ENCODE measurements at places on chromosomes 3 and 15.

DNA sequence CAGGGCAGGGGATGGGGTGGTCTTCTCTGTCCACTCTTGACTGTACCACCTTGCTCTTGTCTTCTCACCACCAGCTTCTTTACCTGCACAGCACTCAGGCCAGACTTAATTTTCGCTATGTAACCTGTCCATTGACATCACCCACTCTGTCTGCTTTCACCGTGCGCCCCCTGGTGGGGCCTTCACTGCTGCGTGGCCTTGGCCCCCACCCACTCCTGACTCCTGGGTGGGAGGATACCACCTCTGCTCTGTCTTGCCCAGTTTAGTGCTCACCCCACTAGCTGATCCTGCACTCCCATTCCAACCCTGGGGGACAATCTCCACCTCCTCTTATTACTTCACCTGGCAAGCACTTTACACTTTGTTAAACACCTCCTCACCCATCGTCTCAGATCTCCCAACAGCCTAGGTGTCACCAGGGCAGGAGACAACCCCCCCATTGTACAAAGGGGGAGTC, 17.7 kb downstream of the PTH1R start:
- peak; percentile 24 for DNase-seq

GRCh38 chr3:127889976-127890650, 24.9 kb upstream of the KBTBD12 start:
- DNase-seq, result no peak

- no peak for DNase-seq
Measured at GRCh38 chr15:69472562-69472961, 19.9 kb downstream of the RPLP1 start.

GRCh38 chr3:66394753-66395249, 106.0 kb downstream of the LRIG1 start:
- DNase-seq, result no peak

- DNase-seq, result peak; percentile 67
Measured at GRCh38 chr3:119293871-119294695, at the start of gene ARHGAP31. Gene ARHGAP31 (plus strand): TSS chr3:119294383. CDS start chr3:119294905, 522 bp downstream.

DNA sequence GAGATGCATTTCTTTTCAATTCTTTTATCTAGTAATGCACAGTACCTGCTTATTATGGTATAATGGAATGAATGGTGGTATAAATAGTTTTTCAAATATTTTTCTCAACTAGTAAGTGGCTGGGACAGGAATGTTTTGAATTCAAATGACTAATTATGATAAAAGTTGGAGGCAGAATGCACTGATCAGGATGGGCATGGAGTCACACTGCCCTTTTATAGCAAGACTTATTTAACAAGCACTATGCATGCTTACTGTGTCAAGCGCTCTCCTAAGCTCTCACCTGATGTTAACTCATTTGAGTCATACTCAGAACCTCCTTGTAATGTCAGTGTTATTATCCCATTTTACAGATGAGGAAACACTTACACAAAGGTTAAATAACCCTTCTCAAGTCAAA, 221.8 kb downstream of the FEZF2 start:
- peak; percentile 44 for DNase-seq

DNA sequence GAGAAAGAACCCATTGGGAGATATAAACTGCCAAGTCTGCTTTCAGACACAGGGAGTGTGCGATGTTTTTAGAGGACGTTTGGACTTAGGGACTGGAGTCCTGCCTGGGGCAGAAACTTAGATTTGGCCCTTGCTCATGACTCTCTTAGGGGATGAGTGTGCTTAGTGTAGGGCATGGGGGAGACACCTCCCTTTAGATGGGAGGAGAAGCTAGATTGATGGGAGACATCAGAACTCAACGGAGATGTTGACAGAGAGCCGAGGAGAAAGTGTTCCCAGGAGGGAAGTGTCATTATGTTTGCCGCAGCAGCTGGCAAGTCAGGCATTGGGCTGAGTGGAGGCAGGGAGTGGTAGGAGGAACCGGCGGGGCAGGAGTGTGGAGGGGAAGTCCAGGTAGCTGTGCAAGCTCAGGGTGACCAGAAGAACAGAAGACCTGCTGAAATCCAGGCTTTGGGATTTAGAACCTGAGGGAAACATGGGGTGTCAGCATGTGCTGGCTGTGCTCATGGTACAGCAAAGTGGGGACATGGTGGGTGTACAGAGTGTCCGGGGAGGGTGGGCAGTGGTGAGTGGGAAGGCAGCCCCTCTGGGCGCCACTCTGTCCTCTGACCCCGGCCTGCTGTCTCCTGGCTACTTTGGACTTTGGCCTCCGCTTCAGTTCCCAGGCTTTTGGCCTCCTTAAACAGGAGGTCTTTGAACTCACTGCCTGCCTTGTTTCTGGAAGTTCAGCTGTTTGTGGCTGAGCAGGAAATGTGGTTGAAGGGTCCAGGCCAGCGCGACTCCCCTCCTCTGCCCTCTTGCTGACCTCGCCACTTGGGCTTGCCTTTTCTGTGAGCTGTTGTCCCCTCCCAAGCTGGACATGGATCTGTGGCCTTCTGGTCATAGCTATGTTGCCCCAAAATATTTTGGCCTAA, 324.0 kb upstream of the LRRFIP2 start:
- DNase-seq, result no peak

- DNase-seq, result no peak
Measured at GRCh38 chr3:15116032-15116669, 17.2 kb upstream of the RBSN start.

- DNase-seq, result peak; percentile 0
Measured at GRCh38 chr15:61383421-61383820, 154.3 kb upstream of the RORA start.

DNA sequence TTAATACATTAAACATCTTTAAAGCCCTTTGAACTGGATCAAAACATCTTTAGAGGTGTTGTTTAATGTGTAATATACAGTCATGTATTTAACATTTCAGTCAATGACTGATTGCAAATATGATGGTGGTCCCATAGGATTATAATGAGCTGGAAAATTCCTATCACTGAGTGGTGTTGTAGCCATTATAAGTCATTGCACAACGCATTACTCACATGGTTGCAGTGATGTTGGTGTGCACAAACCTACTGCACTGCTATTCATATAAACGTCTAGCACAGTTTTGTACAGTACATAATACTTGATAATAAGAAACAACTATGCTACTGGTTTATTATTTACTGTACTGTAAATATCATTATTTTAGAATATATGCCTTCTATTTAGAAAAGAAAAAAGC, 75.6 kb downstream of the DTWD1 start:
- DNase-seq, result no peak

- no peak for DNase-seq
Measured at GRCh38 chr15:91068436-91068835, 31.6 kb upstream of the SV2B start.

GRCh38 chr3:161104561-161105551, at the start of gene B3GALNT1:
Gene B3GALNT1 (minus strand): TSS chr3:161105349. CDS start chr3:161086754, 18,595 bp downstream.
- no peak for DNase-seq

DNA sequence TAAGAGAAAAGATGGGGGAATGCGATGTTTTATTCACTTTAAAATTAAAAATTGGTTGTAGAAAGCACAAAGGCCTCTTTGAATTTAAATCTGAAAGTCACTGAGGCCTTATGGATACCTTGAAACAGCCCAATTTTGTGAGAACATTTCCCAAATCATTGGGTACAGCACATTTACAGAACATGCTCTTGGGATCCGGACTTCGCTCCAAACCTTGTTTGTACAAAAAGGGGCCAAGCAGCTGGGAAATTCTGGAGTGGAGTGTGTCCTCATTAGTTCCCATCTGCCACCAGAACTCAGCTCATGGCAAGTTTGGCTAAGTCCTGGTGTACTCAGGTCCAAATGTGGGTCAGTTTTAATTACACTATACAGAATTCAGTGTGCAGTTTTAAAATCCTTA, 254.2 kb downstream of the ZBTB20 start:
- no peak for DNase-seq

DNA sequence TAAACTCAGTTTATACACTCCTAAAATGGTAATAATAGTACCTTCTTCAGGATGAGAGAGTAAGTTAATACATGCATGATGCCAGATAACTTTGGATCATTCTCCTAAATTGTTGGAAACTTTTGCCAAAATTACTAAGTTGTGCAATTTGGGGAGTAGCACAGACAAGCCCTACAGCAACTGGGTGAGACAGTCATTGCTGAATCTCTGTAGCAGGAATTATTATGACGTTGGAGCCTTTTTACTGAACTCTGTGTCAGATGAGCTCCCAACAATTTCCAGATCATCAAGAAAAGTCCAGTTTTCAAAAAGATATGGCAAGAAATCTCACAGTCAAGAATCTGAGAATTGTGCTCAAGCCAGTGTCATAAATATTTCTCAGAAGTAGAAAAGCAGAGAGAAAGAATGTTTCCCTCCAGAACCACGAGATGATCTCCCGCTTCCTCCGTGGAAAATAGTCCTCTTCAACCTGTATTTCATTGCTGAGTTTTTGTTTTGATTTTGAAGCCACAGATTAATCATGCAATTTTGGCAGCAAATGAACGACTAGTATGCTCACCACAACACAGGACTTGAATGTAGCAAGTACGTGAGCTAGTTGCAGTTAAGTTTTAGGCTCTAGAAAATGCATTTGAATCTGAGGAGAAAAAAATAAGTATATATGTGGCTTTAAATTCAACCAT, 485.4 kb downstream of the CNTN6 start:
- no peak for DNase-seq

- DNase-seq, result no peak
Measured at GRCh38 chr3:150589759-150590158, 13.4 kb upstream of the SELENOT start.

DNA sequence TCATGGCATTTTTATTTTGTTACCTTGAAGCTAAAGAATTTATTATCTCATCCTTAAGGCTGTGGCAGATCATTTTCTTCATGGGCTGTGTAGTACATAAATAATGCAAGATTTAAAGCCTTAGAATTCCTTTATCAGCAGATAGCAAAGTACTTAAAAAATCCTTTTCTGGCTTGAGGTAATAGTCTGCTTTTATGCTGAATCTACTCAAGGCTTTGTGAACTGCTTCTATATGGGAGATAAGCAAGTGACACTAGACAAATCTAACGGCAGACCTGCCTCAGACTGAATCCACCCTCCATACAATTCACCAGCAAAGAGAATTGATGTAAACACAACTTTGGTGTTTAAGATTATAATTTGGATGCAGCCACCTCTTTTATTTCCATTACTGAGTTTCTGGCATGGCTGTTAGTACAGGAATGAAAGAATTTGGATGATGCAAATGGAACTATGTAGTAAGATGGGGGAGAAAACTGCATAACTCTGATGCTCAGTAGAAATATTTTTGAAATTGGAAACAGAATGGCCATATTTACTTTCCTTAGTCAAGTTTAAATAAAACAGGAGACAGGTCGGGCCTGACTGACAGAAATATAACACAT, 1121.5 kb downstream of the NAALADL2 start:
- no peak for DNase-seq

- DNase-seq, result no peak
Measured at GRCh38 chr3:111571907-111572460, 23.2 kb downstream of the ZBED2 start.

Measured in HFFc6 (cell line).